ENCODE measurements at places on chromosomes 11 and 22.
A peak's percentile ranks its signal among the peaks of the same experiment; 100 is the strongest.

DNA sequence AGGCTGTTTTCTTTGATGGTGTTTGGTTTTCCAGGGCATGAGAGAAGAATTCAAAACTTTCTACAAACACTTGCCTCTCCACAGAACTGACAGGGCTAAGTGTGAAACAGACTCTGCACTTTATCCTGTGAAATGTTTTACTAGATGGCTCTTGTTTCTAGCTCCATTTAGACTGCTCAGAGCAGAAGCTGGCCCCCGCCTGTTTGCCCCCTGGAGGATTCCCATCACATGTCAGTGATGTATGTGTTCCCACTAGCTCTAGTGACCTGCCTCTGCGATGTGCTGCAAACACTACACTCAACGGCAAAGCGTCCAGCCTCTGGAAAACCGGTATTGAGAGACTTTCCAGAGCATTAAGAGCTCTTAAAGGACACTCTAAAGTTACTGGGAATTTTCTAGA is 41.4 kb upstream of the PCF11 start:
- DNase-seq, result no peak

DNA sequence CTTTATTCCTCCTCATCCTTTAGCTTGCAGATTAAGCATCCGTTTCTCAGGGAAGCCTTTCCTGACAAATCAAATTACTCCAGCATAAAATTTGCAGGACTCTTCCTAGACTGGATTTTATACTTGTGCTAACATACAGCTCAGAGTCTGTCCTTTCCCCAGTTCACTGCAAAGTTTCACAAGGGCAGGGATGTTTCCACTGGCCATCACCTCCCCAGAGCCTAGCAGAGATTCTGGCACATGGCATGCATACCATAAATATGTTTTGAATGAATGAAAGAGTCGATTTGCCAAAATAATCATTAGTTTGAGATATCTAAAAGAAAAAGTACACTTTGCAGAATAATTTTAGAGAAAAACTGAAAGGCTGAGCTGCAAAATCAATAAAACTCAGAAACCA is 10.6 kb downstream of the MSANTD4 start:
- peak; percentile 15 for DNase-seq

DNA sequence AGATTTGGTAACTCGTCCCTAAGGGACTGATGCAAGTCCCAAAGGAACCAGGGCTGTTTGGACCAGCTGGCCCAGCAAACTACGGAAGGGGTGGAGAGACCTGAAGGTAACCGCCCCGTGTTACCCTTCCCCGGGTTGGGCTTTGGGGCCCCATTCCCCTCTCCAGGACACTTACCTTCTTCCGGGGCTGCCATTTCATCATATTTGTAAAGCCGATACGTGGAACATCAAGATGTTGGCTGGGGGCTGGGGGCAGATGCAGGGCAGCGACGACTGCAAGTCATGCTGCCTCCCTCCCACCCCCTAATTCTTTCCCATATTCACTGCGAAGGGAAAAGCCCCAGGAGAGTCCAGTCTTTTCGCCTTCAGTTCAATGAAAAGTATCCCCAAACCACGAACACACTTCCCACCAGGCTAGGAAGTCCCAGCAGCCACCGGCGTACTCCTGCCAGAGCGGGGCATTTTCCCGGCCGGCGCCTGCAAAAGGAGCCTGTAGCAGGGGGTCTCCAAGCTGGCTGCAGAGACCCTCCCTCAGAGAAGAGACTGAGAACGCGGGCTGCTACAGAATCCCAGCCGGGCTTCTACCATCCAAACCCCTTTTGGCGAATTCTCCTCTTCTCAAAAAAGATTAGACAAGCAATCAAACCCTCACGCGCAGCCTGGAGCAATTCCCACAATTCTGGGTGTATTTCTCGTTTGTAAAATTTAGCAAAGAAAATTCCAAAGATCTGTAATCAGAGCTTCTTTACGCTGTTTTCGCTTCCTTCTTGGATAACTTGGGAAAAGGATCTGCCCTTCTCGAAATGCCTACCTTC is 236.7 kb downstream of the TTC28 start:
- peak; percentile 61 for DNase-seq

- DNase-seq, result no peak
Measured at GRCh38 chr11:35548925-35549561, 23.6 kb upstream of the PAMR1 start.

GRCh38 chr11:37108436-37109285 is 510.6 kb upstream of the RAG2 start:
- DNase-seq, result no peak

DNA sequence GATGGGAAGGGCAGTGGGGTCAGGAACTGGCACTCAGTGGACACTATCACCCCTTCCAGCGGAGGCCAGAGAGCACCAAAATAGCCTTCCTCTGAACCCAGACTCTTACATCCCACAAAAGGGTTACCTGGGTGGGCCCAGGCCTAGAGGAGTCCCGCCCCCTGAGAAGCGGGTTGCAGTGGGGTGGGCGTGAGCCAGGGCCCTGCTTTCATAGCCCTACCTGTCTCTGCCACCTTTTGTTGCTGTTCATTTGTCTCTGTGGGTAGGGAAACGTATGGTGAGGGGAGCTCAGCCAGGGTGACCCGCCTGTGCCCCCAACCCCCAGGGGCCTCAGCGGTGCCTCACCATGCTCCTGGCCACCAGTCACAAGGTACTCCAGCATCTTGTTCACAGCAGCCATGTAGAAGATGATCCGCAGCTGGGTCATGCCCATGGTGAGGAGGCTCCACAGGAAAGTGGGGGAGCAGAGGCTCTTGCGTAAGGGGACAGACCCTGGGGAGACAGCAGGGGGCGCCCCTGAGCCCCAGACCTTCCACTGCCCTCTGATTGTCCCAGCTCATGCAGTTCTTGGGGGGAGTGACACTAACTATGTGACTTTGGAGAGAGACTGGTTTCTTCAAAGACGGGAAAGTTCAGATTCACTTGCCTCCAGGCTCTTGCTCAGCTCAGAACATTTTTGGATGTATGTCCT is 24.0 kb downstream of the SLC43A1 start:
- peak; percentile 53 for DNase-seq

GRCh38 chr22:49312601-49313000 is 515.1 kb downstream of the BRD1 start:
- no peak for DNase-seq

DNA sequence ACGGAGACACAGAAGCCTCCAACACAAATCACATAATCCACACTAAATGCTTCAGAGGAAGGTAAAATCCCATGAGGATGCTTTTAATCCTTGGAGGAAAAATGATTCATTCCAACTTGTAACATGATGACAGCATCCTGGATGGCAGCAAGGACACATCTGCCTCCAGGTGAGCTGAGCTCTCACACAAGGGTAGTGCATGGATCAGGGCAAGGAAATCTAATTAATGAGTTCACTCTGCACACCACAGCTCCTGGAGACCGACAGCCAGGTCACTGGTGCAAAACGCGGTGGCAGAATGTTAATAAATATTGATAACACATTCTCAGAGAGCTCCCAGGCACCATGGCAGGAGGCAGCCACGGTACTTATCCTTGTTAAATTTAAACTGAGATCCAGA is 40.3 kb upstream of the CYP2D6 start:
- DNase-seq, result no peak
